Putamen (tissue), 1 donor: ENCODE measurements at places on chromosomes 3 and 15.

DNA sequence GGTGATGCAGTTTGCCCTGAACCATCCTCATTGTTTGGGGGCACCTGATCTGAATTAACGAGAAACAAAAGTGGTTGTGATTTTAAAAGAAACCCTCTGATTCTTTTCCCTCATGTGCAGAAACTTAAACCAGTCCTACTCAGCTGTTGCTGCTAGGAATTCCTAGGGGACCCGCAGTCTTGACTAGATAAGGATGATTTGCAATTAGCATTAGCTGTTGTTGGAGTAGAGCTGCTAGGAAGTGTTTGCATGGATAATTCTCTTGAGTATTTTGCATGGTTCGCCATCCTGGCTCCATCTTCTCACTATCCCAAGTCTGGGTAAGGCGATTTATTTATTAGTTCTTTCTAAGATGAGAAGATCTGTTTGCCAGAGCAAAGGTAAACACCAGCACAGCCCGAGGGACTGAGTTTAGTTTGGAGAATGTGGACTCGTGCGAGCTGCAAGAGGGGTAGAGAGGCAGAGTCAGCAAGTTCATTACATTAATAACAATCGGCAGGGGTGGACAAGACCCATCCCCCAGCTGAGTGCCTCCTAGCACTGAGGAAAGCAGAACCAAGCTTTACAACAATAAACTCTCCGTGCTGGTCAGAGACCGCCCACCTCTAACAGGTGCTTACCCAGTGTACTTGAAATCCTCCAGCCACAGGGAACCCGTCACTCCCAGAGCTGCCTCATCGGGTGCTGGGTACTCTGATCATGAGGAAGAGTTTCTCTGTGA is 4.1 kb downstream of the FGD5 start:
- no peak for DNase-seq

GRCh38 chr15:27826411-27826810 is 272.7 kb downstream of the OCA2 start:
- DNase-seq = no peak

- DNase-seq = no peak
Observed at GRCh38 chr3:189167027-189167766, 4.6 kb upstream of the TPRG1 start.

- DNase-seq = peak; percentile 15
Observed at GRCh38 chr15:32956006-32956405, 238.2 kb downstream of the GREM1 start.

DNA sequence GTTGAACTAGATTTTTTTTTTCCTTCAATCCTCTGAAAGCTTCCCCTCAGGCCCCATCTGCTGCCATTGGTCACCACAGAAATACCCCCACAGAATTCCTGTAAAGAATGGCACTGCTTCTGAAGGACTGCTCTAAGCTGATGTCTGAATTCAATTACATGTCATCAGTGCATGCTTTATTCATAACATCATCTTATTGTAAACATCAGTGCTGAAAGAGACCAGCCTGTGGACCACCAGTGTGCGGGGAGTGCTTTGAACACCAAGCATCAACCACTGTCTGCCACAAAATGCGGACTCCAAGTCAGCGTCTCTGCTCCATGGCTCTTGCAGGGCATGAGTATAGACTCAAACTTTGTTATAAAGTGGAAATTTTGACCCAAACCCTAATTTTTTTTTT is 11.6 kb downstream of the PHLDB2 start:
- DNase-seq = no peak
